Stimulated activated CD4-positive, alpha-beta T cell treated with anti-CD3 and anti-CD28 coated beads, Interleukin-1b, Interleukin-23, amount 100 ng/mL, for 1 hour (primary cell): ENCODE measurements at places on chromosomes 5 and 9.

DNA sequence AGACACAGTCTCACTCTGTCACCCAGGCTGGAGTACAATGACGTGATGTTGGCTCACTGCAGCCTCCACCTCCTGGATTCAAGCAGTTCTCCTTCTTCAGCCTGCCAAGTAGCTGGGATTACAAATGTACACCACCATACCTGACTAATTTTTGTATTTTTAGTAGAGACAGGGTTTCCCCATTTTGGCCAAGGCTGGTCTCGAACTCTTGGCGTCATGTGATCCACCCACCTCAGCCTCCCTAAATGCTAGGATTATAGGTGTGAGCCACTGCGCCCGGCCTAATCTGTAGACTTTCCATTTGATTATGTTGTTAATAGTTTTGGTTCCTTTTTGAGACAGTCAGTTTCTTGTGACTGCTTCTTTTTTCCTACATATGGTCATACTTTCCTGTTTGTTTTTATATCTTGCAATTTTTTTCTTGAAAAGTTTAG lies 31.0 kb downstream of the MTREX start:
- DNase-seq = peak; percentile 18

DNA sequence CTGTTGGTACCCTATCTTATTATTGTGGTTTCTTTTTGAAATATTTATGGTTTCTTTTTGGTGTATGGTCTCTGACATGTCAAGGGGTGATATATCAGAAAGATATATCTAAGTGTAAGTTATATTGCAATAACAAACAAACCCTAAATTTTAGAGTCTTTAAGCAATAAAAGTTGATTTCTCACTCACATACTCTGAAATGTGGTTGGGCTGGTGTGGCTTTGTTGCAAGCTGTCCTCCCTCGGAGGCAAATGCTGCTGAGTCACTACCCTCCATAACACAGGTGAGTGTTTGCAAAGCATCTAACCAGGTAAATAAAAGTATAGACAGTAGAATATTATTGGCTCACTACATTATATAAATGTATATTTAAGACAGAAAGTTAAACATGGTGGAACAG lies 253.2 kb downstream of the CDH18 start:
- DNase-seq = no peak

- DNase-seq = no peak
Measured at GRCh38 chr5:4044881-4045280, 449.2 kb downstream of the IRX1 start.

- no peak for DNase-seq
Measured at GRCh38 chr9:29456940-29457339, 1883.7 kb upstream of the C9orf72 start.

DNA sequence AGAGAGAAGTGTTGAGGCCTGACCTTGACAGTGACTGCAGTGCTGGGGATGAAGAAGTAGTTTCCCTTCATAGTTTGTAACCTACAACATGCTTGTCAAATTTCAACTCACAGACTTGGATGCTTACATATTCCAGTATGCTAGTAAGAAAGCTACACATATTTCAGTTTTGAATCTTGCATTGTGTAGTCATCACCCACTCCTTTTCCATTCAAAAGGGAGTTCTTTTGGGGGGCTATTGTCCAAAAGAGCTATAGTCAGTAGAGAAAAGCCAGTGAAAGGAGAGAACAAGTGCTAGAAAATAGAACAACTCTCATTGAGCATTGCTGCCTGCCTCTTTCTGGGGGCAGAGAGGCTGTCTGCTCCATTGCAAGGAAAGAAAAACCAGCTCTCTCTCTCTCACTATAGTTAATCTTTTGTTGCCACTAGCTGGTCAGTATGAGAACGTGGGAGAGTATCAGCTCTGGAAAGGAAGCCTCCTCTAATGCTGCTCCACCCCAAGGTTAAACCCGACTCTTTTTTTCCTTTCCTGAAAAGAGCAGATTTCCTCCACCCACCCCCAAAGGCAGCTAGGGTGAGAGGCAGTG lies 7.3 kb downstream of the ASTN2 start:
- no peak for DNase-seq

- DNase-seq = no peak
Measured at GRCh38 chr9:99351647-99352046, 129.6 kb downstream of the SEC61B start.

GRCh38 chr5:168575391-168576372 lies 3.5 kb downstream of the PANK3 start:
- DNase-seq = no peak

DNA sequence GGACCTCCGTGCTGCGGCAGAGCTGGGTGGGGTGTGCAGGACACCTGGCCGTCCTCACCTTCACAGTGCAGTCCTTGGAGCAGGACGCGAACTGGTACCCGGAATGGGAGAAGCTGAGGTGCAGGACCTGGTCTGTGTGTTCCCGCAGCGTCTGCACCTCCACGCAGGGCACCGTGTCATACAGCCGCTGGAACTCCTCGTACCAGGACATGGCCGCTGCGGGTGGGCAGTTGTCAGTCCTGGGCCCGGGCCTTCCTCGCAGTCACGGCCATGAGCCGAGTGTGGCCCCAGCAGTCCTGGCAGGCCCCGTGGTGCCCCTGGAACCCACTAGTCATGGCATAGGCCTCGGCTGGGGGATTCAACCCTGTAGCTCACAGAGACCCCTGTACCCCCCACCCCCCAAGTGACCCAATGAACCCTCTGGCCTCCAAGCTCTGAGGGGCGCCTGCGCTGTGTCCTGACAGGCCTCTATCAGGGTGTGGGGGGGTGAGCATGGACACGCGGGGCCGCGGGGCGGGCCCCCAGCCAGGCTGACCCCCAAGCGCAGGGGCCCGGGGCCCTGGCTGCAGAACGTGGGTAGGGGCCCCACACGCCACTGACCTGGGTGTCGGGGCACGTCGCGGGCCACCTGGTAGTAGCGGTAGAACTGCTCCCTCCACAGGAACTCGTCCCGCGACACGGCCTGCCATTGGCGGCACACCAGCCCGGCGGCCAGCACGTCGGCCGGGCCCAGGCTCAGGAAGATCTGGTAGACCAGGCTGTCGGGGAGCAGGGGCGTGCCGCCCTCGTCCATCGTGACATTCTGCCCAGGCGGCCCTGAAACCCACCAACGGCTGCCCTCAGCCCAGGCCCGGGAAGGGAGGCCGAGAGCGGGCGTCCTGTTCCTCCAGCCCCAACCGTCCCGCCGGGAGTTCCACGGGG lies 987 bp downstream of the FBXW5 start:
- no peak for DNase-seq

GRCh38 chr5:174140452-174141020 lies 95.0 kb downstream of the NSG2 start:
- DNase-seq = no peak

DNA sequence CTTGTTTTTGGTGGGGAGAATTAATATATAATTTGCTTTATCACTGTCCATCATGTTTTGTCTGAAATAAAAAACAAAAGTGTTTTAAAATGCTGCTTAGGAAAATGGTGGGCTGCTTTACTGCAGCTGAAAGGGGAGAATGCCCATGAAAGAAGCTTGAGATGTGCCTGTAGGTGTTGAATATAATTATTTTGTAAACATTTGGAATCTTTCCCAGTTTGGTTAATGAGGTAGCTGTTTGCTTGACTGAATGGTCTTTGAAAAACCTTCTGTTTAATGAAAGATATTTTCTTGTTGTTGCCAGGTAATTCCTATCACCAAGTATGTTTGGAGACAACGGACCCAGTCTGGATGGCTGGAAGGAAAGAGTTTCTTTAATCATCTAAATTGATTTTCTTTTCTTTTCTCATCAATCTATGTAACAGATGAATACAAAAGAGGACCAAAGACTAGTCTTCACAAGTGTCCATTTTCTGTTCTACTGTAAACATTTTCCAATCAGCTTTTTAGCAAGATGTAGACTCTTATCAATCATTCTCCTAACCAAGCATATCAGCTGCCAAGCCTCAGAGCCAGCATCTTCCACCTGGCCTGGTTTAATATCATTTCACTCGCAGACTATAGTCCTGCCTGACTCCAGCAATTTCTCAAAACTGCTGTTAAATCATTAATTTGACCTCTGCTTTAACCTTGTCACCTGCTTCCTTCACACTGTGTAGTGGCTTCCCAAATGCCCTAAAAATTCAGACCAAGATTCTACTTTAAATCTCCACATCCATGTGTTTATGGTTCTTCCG lies 441.2 kb upstream of the CHD1 start:
- no peak for DNase-seq

- DNase-seq = no peak
Measured at GRCh38 chr9:133514460-133515239, 10.1 kb downstream of the MYMK start.

GRCh38 chr5:149205625-149206523 lies 64.6 kb downstream of the ABLIM3 start:
- no peak for DNase-seq

DNA sequence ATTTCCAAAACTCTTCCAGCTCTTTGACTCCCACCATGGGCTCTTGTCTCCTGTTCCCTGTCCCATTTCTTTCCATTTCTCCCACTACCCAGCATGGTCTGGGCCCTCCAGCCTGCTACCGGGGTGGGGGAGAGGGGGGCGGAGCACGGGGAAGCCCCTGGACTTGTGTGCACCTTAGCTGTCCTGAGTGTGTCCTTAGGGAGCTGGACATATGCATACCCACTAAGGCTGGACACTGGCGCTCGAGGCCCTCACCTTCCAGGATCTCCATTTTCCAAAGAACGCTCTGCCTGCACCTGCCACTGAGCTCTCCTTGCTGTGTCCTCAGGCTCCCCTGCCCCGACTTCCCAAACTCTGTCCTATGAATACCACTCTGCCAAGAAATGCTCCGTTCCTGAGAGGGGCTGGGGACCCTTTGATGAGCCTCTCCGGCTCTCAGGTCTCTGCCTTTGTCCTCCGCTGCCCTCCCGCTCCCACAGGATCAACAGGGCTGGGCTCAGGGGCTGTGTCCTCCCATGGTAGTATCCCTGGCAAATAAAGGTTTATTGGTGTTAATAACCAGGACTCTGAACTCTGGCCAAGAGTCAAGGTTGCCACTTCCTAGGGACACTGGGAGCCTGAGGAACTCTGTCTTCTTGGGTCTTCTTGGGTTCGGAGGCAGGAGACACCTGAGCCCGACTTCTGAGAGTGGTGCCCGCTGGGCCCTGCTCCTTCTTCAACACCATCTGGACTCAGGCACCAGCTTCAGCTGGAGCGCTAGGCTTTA lies 831 bp upstream of the SHROOM1 start:
- no peak for DNase-seq

DNA sequence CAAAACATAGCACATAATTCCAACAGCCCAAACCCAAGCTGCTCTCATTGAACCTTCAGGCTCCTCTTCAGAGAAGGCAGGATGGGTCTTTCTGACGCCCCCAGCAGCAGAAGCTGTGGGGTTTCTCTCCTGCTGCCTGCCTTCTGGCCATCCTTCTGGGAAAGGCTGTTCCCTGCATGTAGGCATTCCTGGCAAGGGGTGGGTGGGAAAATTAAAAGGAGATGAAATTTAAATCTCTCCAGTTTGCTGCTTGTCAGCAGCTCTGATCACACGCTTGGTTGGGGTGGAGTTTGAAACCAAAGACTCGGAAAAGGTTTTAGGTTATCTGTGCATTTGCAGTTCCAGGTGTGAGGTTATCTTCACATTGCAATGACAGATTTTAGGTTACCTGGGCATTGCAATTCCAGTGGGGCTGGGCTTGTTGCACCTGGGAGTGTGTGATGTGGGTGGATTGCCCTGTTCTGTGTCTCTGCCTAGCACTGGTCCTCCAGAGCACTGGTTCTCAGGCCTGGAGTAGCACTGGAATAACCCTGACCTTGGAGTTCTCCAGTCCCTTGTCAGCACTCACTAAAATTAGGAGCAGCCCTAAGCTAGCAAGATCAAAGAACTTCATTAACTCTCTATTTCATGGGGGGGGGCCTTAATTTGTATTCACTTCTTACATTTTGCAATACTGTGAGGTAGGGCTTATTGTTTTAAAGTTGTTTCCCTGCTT lies 109.7 kb downstream of the PDZD2 start:
- DNase-seq = no peak

- no peak for DNase-seq
Measured at GRCh38 chr5:109656829-109657228, 32.9 kb upstream of the MAN2A1 start.

GRCh38 chr9:20872340-20872977 lies 159.0 kb downstream of the HACD4 start:
- DNase-seq = no peak
